Activated CD4-positive, alpha-beta T cell treated with anti-CD3 and anti-CD28 coated beads, Interleukin-2, amount 50 U/mL, for 4 hours (primary cell): ENCODE measurements at places on chromosomes 5 and 9.

DNA sequence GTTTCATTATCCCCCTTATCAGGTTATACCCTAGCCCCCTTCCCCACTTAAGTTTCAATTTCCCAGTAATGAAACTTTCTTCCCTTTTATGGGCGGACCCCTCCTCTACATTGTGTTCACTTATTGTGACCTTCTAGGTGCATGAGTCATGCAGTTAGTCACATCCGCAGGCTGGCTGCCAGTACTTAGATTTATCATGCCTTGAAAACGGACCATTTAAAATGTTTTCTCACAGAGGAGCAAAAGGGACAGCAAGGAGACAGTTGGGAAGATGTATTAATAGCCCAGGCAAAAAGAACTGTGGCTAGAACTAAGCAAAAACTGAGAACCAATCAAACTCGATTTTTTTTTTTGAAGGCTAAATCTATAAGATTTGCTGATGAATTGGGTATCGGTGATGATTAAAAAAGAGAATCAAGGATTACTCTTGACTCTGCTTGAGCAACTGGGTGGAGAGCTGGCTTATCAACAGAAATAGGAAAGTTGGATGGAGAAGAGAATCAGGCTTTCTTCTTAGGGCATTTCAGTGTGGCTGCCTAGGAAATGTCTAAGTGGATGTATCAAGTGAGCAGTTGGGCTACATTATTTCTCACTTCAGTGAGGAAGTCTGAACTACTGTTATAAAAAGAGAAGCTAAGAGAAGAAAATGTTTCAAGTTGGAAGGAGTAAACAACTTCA, 615.0 kb downstream of the HINT1 start:
- no peak for DNase-seq

- no peak for DNase-seq
These were observed 86.9 kb downstream of the BASP1 start for GRCh38 chr5:17304282-17304681.

DNA sequence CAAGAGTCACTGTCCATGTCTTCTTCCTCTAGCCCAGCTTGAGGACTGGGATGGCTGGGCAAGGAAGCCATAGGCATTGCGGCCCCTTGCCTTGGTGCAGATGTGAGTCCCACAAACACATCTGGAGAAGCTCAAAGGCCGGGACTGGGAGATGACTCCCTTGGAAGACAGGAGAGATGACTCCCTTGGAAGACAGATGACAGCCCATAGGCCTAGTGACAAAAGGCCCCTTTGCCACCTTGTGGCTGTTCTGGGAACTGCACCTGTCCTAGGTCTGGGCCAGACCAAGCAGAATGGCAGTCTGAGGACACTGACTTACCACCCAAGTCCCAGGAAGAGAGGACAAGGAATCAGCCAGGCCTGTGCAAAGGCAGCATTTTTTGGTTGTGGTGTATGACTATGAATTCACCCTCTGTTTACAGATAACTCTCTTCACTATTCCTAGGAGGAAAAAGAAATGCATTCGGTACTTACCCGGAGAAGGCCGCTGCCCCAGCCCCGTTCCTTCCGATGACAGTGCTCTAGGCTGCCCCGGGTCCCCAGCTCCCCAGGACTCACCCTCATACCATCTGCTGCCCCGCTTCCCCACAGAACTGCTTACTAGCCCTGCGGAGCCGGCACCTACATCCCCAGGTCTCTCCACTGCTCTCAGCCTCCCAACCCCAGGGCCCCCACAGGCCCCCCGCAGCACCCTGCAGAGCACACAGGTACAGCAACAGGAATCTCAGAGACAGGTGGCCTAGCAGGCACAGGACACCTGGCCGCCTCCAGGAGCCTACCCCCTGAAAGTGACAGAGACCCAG, 30.8 kb downstream of the SKP1 start:
- peak; percentile 79 for DNase-seq

DNA sequence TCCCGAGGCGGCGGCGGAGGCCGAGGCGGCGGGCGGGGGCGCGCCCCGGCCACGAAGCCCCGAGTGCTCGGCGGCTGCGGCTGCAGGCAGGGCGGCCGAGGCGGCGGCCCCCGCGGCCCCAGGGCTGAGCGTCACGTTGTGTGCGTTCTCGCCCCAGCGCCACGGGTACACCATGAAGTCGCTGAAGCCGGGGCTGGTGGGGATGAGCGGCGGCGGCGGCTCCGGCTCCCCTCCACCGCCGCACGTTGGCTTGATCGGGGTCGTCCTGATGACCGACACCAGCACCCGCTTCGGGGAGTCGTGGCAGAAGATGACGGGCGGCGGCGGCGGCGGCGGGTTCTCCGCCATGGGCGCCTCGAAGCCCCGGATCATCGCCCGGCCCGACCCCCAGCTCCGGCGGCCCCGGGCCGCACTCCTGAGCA, 498 bp downstream of the ZNF367 start:
- peak; percentile 18 for DNase-seq

DNA sequence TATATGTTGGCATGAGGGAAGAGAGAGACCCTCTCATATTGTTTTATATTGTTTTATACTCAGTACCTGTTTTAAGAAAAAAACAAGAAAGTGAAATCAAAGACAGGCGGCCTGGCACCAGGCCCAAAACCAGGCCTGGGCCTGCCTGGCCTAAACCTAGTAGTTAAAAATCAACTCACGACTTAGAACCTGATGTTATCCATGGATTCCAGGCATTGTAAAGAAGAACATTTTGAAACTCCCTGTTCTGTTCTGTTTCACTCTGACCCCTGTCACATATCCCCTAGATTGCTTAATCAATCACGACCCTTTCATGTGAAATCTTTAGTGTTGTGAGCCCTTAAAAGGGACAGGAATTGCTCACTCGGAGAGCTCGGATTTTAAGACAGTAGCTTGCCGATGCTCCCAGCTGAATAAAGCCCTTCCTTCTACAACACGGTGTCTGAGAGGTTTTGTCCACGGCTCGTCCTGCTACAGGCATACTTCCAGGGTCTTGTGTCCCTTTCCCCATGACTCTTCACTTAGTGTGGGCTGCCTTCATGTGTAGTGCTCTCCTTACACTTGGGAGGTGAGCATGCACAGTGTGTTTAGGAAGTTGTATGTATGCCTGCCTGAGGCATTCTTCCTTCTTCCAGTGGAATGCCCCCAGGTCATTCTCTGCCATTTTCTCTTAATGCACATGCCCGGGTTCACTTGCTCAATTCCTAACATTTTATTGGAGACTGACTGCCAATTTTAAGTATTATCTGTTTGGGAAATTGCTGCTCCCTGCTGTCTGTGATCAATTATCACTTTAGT, 17.8 kb downstream of the TBCA start:
- DNase-seq: no peak

DNA sequence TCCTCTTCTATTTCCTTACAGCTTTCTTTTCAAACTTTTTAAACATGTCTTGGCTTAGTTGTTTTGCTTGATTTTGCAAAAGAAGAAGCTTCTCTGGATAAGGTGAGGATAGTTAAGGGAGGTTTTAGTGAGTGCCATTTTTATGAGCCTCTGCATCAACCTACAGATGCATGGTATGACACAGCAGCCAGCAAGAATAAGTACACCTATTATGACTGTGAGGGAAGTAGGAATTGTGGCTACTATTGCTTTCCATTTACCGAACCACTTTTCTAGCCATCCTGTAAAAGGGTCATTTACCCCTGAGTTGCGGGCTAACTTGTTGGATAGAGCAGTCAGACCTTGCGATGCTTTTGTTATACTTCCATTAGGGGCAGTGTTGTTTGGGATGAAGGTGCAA, 7.0 kb upstream of the TUT7 start:
- no peak for DNase-seq

GRCh38 chr5:62306896-62307689, 1.1 kb downstream of the KIF2A start:
- DNase-seq: peak; percentile 48

GRCh38 chr9:33449715-33450114, 2.3 kb upstream of the AQP3 start:
- DNase-seq: no peak
